ENCODE measurements at places on chromosomes 2 and 18.

- no peak for DNase-seq
Observed at GRCh38 chr2:100453853-100454252, 16.4 kb upstream of the NMS start.

DNA sequence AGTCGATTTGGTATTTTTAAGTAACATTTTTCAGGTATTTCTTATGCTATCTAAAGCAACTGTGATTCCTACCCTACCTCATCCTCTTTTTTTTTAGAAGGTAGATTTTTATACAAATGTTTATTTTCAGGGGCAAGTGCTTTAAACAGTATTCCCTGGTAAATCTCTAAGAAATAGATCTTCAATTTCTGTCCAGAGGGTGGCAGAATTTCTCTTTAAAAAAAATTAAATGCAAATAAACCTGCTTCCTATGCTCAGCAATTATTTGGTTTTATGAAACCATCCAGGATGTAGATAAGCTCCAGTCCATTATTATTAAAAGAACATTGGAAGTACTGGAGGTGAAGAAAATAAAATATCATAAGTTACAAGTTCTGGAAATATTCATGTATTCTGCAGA, 191.9 kb downstream of the MYO3B start:
- no peak for DNase-seq

GRCh38 chr2:66698091-66698490, 263.2 kb downstream of the MEIS1 start:
- no peak for DNase-seq

- DNase-seq: no peak
Observed at GRCh38 chr2:37617119-37617892, 54.1 kb downstream of the CDC42EP3 start.

- no peak for DNase-seq
Observed at GRCh38 chr2:55712477-55713060, 18.9 kb upstream of the PNPT1 start.

DNA sequence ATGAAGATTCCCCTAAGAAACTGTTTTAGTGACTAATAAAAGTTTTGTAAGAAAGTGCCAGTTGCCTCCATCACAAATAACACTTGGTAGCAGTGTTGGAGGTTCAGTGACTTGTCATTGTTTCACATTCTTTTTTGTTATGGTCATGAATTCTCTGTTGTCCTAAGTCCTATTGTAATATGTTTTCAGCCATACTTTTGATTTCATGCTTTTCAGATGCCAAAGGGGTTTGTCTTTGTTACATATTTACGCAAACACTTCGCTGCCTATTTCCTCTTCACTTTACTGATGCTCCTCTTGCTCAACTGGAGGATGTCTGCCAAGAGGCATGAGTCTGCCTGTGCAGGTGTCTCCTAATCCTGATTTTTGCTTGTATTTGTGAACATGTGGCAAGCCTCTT, 66.6 kb downstream of the PHLPP1 start:
- DNase-seq: no peak

- no peak for DNase-seq
Observed at GRCh38 chr2:30282081-30282480, 50.7 kb downstream of the LBH start.

GRCh38 chr2:37573451-37574388, 97.7 kb downstream of the CDC42EP3 start:
- DNase-seq: no peak

DNA sequence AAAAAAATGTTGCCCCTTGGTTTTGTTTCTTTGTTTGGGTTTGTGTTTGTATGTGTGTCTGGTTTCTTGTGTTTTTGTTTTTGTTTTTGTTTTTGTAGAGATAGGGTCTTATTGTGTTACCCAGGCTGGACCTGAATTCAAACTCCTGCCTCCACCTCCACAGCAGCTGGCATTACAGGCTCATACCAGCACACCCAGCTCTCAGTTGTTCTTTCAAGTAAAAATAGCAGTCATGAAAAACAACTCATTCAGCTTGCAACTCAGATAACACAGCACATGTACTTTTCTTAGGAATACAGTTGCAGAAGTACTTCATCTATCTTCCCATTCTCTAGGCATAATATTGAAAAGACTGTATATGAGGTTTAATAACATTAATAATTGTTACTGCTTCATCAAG, 37.0 kb downstream of the ZC3H8 start:
- DNase-seq: no peak

DNA sequence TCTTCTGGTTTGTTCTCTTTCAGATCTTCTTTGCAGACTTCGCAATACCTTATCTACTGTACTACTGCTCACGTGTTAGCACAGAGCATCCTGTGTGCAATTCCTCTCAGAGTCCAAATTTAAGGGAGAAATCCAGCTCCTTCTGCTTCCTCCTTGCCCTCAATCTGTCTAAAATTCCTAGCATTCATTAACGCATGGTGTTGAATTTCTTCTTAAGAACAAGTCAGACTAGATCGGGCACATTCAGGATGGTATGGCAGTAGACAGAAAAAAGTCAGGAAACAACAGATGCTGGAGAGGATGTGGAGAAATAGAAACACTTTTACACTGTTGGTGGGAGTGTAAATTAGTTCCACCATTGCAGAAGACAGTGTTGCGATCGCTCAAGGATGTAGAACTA, 206.1 kb upstream of the CDH7 start:
- no peak for DNase-seq

- no peak for DNase-seq
Observed at GRCh38 chr2:85644909-85645308, 23.1 kb downstream of the SFTPB start.

GRCh38 chr2:234320066-234320465, 176.8 kb downstream of the ARL4C start:
- no peak for DNase-seq

GRCh38 chr2:3399829-3400228, 20.3 kb downstream of the TRAPPC12 start:
- no peak for DNase-seq

DNA sequence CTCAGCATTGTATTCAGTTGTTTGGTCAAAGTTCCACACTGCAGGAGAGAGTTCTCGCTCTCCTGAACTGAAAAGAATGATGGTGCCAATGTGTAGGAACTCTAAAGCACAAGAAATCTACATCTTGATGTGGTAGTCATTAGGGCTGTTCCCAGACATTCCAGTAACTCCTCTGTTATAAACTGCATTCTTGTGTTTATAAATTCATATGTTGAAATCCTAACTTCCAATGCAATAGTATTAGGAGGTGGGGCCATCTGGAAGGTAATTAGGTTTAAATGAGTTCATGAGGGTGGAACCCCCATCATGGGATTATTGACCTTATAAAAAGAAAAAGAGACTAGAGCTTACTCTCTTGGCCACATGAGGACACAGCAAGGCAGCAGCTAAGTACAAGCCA, 239.6 kb downstream of the CDH20 start:
- no peak for DNase-seq

DNA sequence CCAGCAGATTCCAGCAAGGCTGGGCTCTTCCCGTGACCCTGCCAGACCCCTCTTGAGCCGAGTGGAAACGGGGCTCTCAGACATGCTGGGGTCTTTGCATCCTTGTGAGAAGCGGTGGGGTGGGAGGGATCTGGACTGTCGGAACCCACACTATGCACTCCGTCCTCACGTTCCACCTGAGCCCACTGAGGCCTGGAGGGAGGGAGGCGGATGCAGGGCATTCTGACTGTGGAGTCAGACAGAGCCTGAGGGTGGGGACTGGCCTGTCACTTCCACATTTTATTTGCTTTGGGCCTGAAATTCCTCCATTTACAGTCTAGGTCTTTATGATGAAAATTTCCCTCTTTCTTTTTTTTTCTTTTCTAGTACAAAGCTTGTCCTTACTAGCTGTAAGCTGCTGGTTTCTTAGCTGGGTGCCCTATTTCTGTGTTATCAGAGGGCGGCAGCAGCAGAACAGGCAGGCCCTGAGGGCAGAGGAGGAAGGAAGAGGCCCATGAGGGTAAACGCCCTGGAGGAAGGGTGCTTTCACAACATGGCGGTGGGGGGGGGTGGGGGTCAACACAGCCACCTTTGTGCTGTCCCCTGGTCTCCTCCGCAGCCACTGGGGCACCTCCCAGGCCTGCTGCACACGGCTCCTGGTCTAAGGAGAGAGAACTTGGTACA, 373.5 kb upstream of the MYT1L start:
- no peak for DNase-seq

DNA sequence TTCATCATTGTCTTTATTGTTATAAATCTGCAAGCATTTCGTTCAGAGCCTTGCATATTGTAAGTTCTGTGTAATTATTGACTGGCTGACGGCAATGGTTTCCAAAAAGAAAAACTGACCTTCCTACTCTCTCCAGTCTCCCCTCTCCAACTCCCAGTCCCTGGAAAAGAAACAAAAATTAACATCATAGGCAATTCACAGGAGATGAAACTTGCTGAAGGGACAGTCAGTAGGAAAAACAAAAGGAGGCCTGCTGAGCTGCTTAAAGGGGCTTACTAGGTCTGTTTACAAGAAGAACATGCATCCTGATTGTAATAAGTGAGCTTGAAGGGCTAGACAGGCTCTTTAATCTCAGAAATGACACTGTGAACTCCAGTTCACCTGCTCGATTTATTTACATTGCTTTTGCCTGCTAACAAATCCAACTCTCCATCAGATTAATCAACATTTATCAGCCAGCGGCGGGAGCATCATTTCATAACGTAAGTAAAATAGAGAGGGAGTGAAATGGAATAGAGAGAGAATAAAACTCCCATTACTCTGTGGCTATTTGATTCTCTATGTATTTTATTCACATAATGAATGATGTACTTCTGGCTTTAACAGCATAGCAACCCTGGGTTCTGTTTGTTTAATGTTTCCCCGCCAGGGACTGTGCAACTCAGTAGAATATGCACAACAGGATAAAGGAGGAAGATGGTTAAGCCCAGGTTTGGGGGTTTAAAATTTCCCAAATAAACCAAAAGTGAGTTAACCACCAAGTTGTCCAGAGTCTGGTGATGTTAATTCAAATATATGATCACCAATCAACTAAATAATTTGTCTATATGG, 256.7 kb upstream of the SETBP1 start:
- DNase-seq: no peak

GRCh38 chr2:28802975-28803429, 7.6 kb upstream of the SPDYA start:
- DNase-seq: no peak

DNA sequence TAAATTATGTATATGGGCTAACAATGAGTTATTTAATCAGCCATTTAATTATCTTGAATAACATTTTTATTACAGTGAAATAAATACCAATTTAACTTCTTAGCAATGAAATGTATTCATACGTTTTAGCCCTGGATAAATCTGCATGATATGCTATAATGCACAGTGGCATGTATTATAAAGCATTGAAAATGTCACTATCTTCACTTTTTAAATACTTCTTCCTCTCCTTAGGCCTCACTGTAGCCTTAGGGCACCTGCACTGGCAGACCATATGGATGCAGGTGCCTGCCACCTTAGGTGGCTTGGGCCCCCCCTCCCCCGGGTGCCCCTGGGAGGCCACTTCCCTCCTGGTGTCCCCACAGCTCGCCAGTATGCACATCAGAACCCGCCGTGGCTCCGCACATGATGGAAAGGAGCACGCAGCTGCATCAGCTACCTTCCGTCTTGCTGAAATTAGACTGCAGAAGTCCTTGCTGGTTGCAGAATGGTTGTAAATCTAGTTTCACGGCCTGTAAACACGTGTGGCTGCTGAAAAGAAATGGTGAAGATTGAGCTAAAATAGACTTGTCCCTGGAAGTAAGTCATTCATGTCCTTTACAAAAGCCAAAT, 56.7 kb downstream of the ADI1 start:
- no peak for DNase-seq

GRCh38 chr2:221590861-221591365, 18.8 kb upstream of the EPHA4 start:
- DNase-seq: no peak

DNA sequence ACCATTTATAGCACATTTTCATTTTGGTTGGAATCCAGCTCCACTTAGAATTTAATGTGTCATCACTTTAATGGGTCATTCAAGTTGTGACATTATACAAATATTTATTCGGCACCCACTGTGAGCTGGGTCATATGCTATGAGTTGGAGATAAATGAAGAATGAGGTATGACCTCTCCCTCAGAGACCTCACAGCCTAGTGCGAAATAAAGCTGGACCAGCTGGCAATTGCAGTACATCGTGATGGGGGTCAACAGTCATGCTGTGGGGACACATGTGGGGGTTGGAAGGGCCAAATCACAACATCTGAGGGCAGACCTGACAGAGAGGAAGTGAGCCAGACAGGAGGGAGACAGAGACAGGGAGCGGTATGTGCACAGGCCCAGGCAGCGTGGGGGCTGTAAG, 175.4 kb downstream of the MAIP1 start:
- DNase-seq: no peak

- DNase-seq: no peak
Observed at GRCh38 chr2:22253171-22253570, 1129.4 kb downstream of the TDRD15 start.

DNA sequence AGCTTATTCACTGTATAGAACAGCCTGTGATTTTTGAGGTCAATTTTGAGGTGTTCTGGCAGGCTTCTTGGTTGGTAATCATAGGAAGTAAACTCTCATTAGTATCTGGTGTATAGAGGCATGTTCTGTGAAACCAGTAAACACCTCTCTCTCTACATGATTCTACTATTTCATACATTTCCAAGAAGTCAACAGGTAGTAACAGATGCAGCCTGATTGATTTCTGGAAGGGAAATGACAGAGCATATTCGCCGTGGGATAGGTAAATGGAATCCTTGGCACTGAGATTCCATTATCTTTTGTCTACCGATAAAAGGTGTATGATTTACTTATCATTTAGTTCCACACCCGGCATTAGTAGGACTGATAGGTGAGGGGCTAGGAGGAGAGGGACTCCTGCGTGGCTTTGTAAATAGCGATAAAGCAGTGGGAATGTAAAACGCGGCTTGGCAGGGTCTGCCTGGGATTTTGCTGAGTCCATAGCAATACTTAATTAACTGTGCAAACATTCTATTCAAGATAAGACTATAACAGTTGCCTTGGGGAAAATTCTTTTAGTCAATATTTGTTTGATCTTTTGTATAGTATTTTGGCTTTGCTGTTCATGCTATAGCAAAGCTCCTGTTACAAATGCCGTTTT, 32.3 kb downstream of the LYPD6B start:
- no peak for DNase-seq

GRCh38 chr2:39121523-39122063, 742 bp upstream of the SOS1 start:
- no peak for DNase-seq

GRCh38 chr2:88764850-88765153, 73.3 kb downstream of the RPIA start:
- no peak for DNase-seq

- no peak for DNase-seq
Observed at GRCh38 chr2:187302586-187302985, 145.5 kb downstream of the CALCRL start.

Data from GM12891 (cell line).